ENCODE measurements at places on chromosomes 2 and 18.
A peak's percentile ranks its signal among the peaks of the same experiment; 100 is the strongest.

DNA sequence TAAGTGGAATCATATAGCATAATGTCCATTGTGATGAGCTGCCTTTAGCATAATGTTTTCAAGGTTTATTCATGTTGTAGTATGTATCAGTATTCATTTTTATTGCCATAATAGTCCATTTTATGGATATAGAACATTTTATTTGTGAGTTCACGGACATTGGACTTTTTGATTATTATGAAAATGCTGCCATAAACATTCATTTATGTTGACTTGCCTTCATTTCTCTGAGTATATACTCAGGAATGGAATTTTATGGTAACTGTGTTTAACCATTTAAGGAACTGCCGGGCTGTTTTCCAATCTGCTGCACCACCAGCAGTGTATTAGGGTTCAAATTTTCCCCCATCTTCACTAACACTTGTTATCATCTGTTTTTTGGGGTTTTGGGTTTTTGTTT, 12.2 kb downstream of the CREB1 start:
- no peak for DNase-seq

DNA sequence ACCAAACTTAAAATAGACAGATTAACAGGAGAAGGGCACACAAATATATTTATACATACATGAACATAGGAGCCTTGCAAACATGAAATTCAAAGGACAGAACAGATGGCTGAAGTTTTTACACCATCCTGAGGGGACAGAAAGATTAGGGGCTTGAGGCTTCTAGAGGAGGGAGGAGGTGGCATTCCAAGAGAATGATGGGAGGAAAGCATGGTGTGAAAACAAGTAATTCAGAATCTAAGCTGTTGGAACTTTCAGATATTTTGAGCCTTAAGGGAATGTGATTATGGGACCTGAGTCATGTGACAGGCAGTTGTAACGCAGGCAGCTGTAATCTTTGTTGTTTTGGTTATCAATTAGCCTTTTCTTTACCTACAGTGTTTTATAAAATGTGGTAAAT, 225.2 kb upstream of the SPOPL start:
- no peak for DNase-seq

GRCh38 chr18:12460874-12461273, 53.1 kb downstream of the PRELID3A start:
- no peak for DNase-seq

DNA sequence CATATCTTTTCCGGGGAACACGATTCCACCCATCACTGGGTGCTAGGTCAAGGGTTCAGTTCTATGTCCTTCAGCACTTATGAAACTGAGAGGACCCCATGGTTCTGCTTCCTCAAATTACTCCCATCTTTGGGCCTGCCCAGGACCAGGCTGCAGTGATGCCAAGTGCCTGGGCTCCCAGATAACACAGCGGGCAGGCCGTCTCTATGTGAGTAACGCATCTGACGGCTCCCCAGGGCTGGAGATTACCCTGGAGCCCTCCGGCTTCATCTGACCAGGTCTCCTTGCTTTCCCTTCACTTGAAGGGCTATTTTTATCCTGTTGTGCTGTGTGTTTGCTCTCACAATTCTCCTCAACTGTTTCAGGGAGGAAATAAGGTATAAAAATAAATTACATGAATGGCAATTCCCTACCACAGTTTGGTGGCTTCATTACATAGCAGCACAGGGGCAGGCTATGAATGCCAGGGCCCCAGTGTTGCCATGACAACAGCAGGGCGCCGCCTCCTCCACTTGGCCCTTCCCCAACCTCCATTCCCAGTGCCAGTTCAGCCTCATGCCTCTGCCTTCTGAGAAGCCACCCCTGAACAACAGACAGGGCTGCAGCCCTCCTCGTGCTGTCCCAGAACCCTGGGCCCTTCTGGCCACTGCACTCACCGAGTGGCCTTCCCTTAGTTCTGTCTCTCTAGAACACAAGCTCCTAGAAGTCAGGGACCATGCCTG, 25.4 kb upstream of the TMEM131 start:
- peak; percentile 11 for DNase-seq

DNA sequence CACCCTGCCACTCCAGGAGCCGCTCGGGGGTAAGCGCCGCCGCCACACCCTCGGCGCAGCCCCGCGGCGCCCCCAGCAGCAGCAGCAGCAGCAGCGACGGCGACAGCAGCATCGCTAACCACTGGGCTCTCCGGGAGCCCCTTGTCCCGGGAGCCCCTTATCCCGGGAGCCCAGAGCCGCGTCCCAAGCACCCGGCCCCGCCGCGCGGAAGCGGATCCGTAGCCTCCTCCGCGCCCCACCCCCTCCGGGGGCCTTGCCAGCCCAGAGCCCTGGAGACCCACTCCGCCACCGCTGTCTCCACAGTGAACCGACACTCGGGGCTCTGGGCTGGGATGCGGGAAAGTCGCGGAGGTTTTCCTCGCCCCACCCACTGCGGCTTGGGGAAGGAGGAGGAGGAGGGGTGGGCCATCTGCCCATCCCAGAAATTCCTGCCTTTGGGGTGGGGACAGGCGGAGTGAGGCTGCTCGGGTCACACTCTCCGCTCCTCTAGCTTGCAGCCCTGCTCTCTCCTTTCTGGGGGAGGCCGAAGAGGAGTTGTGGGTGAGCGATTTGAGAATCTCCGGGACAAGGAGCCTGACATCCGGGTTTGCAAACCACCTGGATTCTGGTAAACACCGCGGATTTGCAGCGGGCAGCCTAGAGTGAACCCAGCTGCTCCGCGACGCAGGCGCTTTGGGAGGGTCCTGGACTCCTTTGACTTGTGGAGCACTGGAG, at the start of gene PLA2R1:
TSS of gene PLA2R1 (minus strand) at position 324 of the 714 bp plus-strand sequence. CDS start at position 112, 212 bp downstream.
- DNase-seq = no peak

GRCh38 chr18:63025251-63026090, 294.1 kb downstream of the BCL2 start:
- DNase-seq = no peak

- no peak for DNase-seq
Observed at GRCh38 chr2:157307021-157307420, 18.6 kb downstream of the ERMN start.

- DNase-seq = no peak
Observed at GRCh38 chr2:236662231-236663185, 92.9 kb downstream of the ACKR3 start.

DNA sequence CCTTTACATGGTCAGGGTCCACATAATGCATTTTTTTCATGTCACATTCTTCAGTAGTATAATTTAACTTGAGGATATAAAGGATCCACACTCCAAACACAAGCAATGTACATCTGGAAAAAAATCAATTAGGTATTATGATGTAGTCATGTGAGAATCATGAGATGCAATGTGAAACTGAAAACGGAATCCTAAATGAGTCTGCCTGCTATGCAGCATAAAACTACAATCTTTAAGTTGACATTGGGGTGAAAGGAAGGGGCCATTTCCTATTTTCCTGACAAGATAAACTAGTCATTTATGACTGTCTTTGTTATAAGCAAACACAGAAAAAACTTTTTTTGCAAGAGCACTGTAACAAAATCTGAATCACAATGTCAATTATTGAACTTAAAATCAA, 27.6 kb downstream of the ST3GAL5 start:
- DNase-seq = no peak

Data from NCI-H2029 treated with DMSO at 0.1 percent for 48 hours (cell line).